ENCODE measurements at places on chromosomes 2 and 18.

DNA sequence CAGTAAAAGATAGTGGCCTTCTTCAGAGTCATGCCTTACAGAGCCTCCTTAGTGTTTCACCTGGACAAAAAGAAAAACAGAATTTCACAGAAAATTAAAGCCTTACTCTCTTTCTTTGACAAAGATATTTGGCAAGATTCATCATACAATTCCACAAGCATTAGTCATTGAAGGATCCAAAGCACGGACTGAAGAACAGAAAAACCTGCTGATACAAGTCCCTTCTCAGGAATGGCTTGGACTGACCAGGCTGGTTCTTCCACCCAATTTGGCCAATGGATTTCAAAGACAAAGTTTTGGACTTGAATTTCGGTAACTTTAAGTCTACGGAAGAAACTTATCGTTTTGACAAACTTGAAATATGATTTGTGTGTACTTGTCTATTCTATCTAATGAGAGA, 39.1 kb upstream of the GALNT3 start:
- no peak for DNase-seq

DNA sequence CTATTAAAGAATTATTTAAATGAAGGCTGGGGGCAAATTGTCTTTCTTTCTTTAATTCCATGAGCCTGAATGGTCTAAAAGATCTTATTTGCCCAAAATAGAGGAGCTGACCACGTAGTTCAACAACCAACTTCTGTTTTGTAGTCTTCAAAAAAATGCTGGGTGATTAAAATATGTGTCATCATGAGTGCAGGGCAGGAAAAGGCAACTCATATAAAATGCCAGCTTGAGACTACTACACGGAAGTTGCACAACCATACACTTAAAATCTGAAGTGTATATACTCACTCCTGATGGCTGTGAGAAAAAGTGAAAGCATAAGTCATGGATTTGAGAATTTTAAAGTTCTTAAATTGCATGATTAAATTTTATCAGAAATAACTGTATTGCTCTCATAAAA, 210.9 kb downstream of the DYM start:
- DNase-seq, result no peak

- DNase-seq, result no peak
Observed at GRCh38 chr2:19476327-19476726, 117.9 kb upstream of the OSR1 start.

- peak; percentile 67 for DNase-seq
Observed at GRCh38 chr2:201116959-201117734, 1.2 kb downstream of the CFLAR start.

DNA sequence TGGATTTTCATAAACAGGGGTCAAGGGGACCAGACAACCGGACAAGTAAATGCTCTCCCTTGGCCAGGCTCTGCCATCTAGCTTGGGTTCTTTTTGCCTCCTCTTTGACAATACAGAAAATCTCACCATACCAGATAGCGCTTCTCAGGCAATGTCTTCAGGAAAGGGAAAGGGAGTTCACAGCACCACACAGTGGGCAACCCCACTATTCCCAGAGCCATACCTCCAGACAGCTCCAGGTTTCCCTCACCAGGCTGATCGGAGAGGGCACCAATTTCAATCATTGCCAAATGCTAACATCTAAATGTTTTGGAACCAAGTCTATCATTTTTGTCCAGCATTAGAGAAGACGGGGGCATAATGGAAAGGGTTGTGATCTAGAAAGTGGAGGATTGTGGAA, 28.1 kb downstream of the CCDC68 start:
- no peak for DNase-seq

GRCh38 chr2:30237966-30238800, 6.8 kb downstream of the LBH start:
- DNase-seq, result no peak

DNA sequence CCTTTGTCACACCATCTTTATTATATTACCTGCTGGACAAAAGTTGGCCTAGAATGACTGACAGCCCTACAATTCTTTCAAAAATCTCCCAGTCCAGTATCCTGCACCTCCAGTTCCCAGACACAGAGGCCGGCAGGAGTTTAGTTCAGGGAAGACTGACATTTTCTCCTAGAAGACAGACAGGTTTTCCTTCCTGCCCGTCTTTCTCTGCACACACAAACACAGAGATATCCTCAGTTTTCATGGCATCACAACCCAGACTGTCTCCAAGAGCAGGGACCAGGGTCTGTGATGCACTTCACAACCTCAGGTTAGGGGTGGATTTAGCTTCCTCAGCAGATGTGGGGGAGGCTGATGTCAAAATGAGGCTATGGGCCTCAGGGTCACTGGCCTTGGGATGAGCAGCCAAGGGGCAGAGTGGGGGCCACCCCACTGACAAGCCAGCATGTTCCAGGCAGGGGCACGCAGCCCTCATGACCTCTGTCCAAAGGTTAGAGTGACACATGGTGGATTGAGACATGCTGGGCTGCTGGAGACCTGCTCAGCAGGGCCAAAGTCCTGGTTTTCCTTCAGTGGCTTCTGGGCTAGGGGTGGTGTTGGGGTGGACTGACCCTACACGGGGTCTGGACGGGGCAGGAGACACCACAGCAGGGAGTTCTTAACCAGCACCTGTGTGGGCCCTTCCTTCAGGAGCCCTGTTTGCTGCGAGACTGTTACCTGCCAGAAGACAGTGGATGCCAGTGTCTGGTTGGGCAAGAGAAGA, 70.5 kb downstream of the SFXN5 start:
- no peak for DNase-seq

- no peak for DNase-seq
Observed at GRCh38 chr2:241855888-241856422, 2.7 kb downstream of the PDCD1 start.

DNA sequence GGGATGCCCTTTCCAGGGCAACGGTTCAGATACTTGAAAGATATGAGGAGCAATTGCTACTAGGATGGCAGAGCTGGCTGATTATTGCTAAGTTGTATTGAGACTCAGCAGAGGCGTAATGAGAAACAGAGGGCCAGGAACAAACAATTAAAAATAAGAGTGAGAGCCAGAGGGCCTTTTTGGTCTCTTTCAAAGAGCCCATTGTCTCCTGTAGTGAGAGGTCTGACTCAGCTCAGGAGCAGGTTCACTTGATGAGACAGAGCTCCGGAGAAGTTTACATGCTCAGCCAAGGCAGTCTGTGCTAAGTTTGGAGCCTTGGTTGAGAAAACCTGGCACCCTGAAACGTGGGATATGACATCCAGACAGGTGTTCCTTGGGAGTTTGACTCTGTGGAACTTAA, 303.9 kb upstream of the DLGAP1 start:
- DNase-seq, result no peak

GRCh38 chr18:79916546-79917168, 34.8 kb downstream of the SLC66A2 start:
- DNase-seq, result no peak

DNA sequence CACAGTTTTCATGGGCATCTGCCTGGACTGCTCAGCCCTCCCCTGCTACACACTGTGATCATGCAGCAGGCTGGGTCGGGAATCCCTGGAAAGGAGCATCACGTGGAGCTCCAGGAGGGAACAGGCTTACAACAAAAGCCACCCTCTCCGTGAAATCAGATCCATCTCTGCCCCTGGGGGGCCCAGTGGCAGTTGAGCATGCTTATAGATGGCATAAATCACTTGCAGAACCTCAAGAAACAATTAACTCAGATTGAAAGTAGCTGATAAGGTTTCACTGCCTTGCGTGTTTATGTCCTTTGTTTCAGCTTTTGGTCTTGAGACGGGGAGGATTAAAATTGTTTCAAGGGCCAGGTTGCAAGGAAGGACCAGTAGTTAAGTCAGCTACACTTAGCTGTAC, 354.8 kb upstream of the MEIS1 start:
- DNase-seq, result no peak

DNA sequence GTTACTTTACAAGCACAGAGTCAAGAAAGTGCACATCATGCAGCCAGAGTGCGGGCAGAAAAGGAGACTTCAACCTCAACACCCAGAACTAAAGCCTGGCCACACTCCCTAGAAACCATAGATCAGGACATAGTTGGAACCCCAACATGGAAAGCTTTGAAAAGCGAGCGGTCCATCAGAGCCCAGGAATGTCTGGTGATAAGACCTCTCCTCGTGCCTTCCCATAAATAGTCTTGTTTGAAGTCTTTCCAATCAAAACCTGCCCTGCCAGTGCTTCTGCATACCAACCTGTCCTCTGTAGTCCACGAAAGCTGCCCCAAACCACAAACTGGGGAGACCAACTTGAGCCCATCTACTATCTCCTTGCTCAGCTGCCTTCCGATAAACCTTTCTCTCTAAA, 55.5 kb downstream of the NEURL3 start:
- no peak for DNase-seq

- no peak for DNase-seq
Observed at GRCh38 chr2:175852879-175853615, 149.0 kb downstream of the LNPK start.

- no peak for DNase-seq
Observed at GRCh38 chr2:11109002-11109401, 46.3 kb upstream of the SLC66A3 start.

DNA sequence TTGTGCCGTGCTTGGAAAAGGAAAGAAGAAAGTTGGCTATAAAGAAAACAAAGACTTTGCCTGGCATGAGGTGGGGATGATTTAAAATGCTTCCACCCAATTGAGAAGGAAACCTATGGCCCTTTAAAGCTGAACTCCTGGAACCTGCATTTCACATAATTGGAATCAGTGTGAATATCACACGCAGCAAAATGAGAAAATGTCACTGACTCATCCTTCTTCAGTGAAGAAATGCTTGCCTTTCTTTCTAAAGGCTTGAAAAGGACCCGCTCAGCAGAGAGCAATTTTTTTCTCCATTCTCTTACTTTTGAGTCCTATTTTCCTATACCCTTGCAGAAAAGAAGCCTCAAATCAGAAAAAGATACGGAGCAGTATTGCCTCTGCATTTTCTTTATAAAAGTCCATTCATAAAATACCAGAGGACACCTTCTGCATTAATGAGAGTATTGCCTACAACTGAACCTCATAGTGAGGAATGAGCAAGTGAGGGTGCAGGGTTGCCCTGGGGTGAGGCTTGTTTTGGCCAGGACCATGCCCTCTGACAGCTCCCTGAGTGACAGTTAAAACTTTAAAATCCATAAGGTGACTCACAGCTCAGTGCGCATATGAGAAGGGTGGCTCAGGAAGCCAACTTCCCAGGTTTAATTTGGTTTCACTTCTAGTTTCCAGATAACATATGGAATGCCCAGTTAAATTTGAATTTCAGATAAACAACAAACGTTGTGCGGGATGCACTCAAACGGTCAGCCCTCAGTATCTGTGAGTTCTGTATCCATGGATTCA, 191.9 kb upstream of the GYPC start:
- DNase-seq, result no peak

DNA sequence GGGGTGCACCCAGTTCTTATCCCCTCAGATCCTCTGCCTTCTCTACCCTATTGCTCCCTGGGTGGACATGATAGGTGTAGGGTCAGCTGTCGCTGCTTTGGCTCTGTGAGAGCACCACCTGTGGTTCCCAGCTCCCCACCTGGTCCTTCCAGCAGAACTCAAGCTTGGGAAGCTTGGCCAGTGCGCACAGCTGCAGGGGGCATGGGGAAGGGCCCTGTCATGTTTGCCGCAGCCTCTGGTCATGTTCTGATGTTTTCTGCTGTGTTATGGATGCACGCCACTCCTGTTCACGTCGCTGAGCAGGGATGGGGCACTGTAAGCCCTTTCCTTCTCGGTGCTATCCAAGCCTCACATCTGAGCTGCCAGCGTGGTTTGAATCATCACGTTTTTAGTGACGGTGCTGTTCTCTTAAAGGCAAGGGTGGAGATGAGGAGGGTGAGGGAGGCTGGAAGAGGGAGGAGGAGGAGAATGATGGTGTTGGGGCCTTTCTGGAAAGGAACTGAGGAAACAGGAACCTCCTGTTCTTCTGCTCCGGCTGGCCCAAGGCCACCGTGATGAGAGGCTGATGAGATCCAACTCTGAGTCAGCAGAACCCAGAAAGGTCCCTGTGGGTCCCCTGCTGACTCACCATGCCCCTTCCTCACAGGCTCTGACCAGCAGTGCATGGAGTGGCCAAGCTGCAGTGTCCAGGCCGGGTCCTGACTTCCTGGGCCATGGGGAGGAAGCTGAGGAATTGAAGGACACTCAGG, 78.0 kb downstream of the LIPG start:
- no peak for DNase-seq

- DNase-seq, result no peak
Observed at GRCh38 chr2:222242532-222242931, 56.3 kb downstream of the PAX3 start.

- no peak for DNase-seq
Observed at GRCh38 chr2:72901426-72901825, 14.2 kb downstream of the SPR start.

DNA sequence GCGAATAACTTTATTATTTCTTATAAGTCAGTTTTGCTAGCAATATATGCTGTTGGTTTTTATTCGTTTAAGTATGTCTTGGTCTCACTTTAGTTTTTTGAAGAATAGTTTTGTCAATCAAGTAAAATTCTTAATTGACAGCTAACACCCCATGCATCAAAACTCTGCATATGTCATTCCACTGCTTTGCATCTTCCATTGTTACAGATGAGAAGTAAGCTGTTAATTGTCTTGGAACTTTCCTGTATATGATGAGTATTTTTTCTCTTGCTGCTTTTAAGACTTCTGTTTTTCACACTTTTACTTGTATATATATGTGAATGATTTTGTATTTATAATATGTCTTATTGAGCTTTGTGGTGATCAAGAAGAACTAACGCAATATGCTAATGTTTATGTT, 1048.4 kb downstream of the CNTNAP5 start:
- DNase-seq, result no peak

GRCh38 chr2:190867212-190867611, 13.4 kb upstream of the GLS start:
- no peak for DNase-seq

DNA sequence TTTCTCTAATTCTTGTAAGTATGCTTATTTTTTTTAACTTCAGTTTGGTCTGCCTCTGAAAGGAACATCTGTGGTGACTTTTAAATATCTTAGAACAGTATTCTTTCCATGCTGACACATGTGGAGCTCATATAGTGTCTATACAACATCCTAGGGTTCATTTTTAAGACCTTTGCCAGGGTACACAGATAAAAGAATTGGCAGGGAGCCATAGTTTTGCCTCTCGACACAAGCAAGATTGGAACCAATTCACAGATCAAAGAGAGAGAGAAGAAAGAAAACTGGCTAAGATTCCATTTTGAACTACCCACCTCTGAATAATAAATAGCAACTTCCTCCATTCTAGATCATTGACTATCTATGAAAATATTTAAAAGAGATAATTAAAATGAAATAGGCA, 142.7 kb upstream of the ST6GAL2 start:
- DNase-seq, result no peak

- DNase-seq, result no peak
Observed at GRCh38 chr18:24875286-24875685, 414.8 kb downstream of the HRH4 start.
